ENCODE measurements at places on chromosomes 5 and 9.

DNA sequence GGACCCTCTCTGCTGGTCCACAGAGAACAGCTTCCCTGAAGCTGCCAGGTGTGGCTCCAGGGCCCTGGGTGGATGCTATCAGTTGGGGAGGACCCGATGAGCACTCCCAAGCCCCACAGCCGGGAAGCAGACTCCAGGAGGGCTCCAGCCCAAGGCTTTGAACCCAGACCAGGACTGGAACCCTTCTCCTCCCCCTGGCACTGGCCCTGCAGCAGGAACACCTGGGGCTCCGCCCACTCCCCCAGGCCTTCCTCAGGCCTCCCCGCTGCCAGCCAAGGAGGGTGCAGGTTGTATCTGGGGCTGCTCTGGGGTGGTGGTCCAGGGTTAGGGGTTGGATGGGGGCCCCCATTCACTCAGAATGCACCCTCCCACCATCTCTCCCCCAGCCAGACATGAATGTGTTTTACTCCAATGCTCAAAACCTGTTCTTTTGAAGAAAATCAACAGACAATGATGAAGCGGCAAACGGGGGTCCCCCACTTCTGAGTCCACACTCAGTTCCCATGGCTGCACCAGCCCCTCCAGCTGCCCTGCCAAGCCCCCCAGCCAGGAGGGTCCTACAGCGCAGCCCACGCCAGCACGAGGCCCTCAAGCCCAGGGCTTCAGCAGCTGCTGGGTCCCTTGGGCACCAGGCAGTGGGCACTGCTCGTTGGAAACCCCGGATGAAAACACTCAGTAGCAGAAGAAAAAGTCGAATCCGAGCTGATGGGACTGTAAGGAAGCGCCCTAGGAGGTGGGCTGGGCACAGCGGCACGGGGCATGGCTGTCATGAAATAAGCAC is 23.2 kb downstream of the CCDC187 start:
- no peak for DNase-seq

GRCh38 chr9:103377667-103378066 is 382.5 kb downstream of the CYLC2 start:
- no peak for DNase-seq

DNA sequence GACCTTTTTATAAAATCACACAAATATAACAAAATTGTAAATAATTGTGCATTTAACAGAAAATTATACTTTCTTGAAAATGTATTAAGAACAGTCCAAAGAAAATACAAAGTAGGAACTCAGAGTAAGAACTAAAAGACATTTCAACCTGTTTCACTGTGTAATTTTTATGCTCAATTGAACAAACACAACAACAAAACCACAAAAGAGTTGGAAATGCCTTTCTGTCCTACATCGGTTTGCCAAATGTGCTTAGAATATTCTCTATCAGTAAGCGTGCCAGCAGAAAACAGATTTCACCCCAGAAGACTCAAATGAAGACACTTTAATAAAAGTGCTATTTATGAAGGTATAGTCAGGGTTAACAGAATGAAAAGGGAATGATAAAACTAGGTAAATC is 592.1 kb downstream of the PRELID2 start:
- no peak for DNase-seq

DNA sequence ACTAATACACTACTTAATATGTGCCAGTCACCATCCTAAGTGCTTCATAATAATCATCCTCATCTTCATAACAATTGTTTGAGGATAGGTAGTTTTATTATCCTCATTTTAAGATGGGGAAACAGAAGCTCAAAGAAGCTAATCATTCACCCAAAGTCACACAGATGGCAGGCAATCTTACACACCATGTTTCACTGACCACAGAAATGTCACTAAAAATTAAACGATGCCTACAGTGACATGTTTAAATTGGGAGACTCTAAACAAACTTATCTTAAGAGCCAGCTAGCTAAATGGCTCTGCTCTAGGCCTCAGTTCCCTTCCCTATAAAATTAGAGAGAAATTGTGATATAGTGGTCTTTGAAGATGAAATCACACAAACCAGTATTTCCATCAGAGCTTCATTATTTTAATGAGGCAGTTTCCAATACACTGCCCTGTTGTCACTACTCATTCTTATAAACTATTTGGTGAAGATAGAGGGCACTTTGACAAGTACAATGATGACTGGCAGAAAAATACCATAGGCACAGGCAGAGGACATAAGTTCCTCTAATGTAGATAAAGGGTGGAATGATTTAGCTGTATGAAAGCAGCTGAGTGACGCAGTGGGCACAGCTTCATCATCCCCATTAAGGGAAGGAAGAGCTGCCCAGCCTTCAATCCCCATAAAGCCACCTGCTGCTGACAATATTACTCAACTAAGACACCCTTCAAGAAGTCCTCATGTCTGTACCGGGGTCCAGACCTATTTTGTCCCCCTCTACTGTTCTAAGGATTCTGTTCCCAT is 224.1 kb downstream of the ACTL7B start:
- no peak for DNase-seq

- no peak for DNase-seq
Observed at GRCh38 chr9:126304207-126304970, 22.2 kb upstream of the MVB12B start.

GRCh38 chr9:94142353-94142752 is 58.1 kb downstream of the PTPDC1 start:
- no peak for DNase-seq

- DNase-seq = no peak
Observed at GRCh38 chr5:154276973-154277331, 86.4 kb downstream of the GALNT10 start.

- DNase-seq = peak; percentile 22
Observed at GRCh38 chr5:56412601-56413379, 179.7 kb upstream of the ANKRD55 start.

DNA sequence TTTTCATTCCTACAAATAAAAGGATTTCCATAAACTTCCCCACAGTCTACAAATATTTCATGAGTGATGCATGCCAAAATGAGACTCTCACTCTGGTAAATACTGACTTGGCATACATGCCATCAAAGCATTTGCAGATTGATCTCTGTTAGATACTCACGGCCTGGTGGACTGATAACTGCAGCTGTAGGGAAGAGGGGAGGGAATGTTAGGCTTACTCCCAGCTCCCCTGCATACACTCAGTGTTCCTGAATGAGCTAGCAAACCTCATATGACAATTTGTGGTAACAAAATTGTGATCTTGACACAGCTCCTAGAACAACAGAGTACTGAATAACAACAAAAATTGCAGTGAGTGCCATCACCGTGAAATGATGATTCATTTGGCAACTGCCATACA is 435.3 kb downstream of the NR2F1-AS1 start:
- DNase-seq = no peak

- no peak for DNase-seq
Observed at GRCh38 chr9:32161720-32162119, 222.7 kb upstream of the ACO1 start.

DNA sequence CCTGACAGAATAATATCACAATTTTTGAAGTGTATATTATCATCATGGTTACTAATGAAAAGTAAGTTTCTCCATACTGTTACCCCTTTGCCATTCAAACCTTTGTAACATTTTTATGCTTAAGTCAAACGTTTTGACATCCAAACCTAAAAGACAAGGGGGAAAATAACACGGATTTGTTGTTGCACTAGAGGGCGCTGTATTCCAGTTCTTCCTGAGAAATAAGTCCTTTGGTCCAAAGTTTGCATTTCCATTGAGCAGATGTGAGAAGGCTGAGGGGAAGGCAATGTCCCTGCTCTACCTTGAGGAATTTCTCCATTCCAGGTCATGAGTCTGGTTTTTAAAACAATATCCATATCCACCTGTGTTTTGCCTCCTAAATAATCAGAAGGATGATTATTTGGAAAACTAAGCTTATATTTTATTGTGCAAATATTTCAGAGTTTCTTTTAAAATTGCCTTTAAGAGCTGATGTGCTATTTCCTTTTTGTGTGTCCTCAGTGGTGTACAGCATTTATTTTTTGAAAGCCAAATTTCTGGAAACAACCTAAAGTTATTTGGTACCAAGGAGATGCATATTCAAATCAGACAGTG is 9.7 kb downstream of the LECT2 start:
- DNase-seq = peak; percentile 20

GRCh38 chr9:394347-395052 is 179.8 kb downstream of the DOCK8 start:
- DNase-seq = no peak

GRCh38 chr9:547314-547713 is 294.2 kb upstream of the DMRT1 start:
- DNase-seq = no peak

GRCh38 chr5:169826618-169827017 is 153.7 kb downstream of the INSYN2B start:
- no peak for DNase-seq

- no peak for DNase-seq
Observed at GRCh38 chr9:33139421-33140228, 27.5 kb downstream of the B4GALT1 start.

- no peak for DNase-seq
Observed at GRCh38 chr5:126358525-126358924, 64.7 kb upstream of the GRAMD2B start.

- peak; percentile 51 for DNase-seq
Observed at GRCh38 chr5:1008451-1009358, at the start of gene NKD2. NKD2 (plus strand) TSS chr5:1008802; CDS start chr5:1009058, 256 bp downstream.

DNA sequence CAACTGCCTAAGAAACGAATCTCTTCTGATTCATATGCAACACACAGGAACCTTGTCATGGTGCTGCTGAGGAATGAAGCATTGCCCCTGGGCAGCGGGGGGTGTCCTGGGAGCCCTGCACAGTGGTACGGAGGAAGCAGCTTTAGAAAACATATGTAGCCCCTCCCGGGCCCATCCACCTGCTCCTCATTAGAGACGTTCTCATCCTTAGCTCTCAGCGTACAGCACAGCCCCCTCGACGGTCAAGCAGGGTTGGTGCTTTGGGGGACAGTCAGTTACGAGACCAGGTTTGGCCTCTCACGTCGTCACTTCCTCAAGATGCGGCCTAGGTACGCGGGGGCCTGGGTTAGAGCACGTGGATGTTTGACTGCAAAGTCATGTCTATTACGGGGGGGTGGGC is 28.4 kb upstream of the LAMC3 start:
- no peak for DNase-seq

GRCh38 chr5:16229357-16229940 is 49.9 kb upstream of the MARCHF11 start:
- no peak for DNase-seq

GRCh38 chr5:9834871-9835770 is 205.0 kb upstream of the TAS2R1 start:
- no peak for DNase-seq

GRCh38 chr9:133075925-133076630 is 14.3 kb downstream of the CEL start:
- no peak for DNase-seq

- DNase-seq = no peak
Observed at GRCh38 chr9:79555474-79556089, 16.2 kb upstream of the TLE4 start.

DNA sequence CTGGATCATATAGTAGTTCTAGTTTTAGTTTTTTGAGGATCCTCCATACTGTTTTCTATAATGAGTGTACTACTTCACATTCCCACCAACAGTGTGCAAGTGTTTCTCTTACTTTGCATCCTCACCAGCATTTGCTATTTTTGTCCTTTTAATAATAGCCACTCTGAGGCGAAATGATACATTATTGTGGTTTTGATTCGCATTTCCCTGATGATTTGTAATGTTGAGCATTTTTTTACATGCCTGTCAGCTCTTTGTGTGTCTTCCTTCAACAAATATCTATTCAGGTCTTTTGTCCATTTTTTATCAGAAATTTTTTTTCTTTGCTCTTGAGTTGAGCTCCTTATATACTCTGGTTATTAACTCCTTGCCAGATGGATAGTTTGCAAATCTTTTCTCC is 114.0 kb downstream of the ADAMTSL1 start:
- DNase-seq = no peak

DNA sequence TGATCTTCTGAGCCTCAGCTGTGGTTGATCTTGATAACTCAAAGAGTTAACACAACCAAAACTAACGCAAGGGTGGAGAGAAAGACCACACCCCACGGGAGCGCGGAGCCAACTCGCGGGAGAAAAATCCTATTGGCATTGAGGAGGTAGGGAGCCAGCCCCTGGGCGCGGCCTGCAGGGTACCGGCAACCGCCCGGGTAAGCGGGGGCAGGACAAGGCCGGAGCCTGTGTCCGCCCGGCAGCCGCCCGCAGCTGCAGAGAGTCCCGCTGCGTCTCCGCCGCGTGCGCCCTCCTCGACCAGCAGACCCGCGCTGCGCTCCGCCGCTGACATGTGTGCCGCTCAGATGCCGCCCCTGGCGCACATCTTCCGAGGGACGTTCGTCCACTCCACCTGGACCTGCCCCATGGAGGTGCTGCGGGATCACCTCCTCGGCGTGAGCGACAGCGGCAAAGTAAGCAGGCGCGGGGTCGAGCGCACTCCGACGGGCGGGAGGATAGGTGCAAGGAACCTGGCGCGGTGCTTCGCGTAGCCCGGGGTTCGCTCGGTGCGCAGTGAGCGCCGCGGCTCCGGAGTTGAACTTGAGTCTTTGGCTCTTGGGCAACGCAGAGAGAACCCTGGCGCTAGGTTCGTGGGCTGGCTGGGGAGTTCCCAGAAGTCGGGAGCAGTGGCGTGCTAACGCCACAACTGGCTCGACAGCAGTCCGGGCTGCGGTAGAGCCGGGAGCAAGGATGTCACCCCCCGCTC is at the start of gene GDA:
Gene GDA (plus strand): TSS at position 210 of the 745 bp plus-strand sequence. CDS start 120 bp downstream, at position 330.
- DNase-seq = no peak

GRCh38 chr9:94980947-94981722 is 254.6 kb downstream of the AOPEP start:
- no peak for DNase-seq

DNA sequence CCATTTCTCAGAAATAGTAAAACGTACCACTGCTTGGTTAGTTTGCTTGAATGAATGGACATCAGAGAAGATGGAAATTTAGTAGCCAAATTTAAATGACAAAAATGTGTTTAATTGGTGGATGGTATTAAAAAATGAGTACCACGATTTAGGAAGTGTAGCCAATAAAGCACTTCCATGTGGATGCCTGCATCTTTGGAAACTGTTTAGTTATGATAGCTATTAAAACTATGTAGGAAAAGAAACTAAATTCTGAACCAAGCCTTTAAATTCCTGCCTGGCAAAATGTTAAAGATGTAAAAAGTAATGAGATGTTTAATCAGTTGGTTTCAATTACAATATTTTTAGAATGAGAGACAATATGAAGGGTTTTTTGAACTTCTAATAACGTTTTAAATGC is 94.8 kb downstream of the NUDT12 start:
- no peak for DNase-seq

- no peak for DNase-seq
Observed at GRCh38 chr5:36239370-36240293, 2.1 kb downstream of the NADK2 start.

DNA sequence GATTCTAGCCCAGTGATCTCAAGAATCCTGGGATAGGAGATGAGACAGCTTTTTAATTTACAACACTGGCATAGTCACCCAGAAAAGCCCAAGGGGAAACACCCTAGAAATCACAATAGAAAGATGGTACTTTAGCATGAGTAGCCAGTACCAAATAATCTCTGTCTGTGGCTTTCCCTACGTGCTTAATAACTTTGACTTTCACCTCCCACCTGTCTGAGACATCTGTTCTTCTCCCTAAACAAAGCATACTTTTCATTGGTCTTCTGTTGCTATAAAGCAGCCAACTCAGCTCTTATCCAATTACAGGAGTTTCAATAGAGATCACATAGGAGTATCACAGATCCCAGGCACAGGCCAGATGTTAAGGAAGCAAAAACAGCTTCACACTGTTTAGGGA is 10.4 kb downstream of the MARCHF3 start:
- no peak for DNase-seq

All from stimulated activated CD4-positive, alpha-beta T cell treated with anti-CD3 and anti-CD28 coated beads, Interleukin-2, amount 100 ng/mL, for 24 hours (primary cell).